Upper lobe of right lung (tissue), 1 donor: ENCODE measurements at places on chromosomes 6 and 20. TPM values are rescaled to one million over a fixed set of nuclear protein-coding genes. Genes with fewer than 3 reads are reported as not detected.

- DNase-seq, result peak; percentile 89
These were observed at the start of gene POU3F2 for GRCh38 chr6:98834060-98835031. POU3F2 (plus strand) TSS chr6:98834574; CDS start chr6:98834874, 300 bp downstream.

DNA sequence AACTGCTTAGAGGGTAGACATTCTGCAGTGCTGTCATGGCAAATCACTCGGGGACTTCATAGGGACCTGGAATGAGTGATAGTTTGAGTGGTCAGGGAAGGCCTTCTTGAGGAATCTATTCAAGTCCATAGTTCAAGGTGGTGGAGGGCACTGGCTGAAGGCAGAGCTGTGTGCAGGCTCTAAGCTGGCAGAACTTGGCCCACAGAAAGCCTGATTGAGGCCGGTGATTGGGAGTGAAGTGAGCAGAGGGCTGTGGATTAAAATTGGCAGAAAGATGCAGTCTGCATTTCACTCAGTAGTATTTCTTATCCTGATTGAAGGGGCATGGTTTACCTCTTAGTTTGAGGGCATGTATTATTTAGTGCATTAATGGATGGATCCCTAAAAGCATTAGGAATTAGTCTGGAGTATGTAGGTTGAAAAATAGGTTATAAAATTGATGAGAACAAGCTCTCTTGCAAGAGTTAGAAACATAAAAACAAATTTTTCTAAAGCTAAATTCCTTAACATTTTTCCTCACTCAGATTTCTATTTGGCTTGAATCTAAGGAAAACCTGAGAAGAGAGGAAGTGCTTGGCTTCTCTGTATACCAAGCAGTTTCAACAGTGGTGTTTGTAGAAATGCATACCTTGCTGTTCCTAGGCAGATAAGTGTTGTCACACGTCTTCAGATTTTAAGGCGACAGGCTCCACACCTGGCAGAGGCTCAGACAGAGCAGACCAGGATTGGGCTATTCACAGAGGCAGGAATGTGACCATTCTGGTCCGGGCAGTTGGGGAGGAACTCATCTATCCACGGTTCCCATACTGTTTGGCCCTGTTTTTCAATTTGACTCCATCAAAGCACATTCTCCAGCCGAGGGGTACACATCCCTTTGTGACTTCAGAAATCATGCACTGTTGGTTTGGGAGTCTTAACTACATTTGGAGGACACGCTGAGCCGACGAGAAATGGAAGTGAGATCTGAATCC is 45.2 kb downstream of the UTRN start:
- peak; percentile 87 for DNase-seq

CAGE1 gene
- not detected for total RNA-seq

- DNase-seq, result no peak
These were observed 50.1 kb downstream of the PKIB start for GRCh38 chr6:122660296-122660695.

- DNase-seq, result no peak
These were observed 244.3 kb downstream of the TTLL2 start for GRCh38 chr6:167569041-167569805.

DNA sequence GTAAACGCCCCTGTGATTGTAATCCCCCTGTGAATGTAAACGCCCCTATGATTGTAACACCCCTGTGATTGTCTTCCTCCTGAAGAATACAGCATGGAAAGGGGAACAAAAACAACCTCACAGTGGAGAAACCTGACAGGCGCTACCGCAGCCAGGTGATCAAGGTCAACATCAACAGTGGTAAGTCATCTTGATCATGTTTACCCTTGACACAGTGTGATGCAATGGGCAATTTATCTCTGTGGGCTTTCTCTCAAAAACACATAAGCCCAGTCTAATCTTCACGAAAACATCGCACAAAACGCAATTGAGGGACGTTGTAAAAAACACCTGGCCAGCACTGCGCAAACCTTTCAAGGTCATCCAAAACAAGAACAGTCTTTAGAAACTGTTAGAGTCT is 277.2 kb downstream of the PRKN start:
- DNase-seq, result no peak

CGA gene
- total RNA-seq, result not detected

DNA sequence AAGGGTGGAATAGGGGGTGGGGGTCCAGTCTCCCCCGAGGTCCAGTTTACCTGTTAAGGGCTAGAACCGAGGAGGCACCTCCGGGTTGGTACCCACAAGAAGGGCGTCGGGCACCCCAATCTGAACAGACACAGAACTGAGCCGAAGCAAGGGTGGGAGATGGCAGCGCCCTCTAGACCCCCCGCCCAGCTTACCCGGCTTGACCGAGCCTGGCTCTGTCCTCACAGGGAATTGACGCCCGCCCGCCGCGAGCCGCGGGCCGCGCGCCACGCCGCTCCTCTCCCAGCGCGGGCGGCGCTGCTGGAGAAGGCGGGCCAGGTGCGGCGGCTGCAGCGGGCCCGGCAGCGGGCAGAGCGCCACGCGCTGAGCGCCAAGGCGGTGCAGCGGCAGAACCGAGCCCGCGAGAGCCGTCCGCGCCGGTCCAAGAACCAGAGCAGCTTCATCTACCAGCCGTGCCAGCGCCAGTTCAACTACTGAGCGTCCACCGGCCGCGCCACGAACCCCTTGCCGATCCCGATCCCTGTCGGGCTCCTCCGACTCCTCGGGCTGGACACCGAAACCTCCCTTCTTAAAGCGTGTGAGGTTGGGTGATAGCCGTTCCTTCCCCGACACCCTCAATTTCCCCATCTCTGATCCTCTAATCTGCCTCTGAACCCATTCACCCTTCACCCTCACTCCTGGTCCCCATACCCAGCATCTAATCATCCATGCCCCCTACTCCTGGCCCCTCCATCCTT is 5.9 kb downstream of the TP53INP2 start:
- peak; percentile 92 for DNase-seq

DNA sequence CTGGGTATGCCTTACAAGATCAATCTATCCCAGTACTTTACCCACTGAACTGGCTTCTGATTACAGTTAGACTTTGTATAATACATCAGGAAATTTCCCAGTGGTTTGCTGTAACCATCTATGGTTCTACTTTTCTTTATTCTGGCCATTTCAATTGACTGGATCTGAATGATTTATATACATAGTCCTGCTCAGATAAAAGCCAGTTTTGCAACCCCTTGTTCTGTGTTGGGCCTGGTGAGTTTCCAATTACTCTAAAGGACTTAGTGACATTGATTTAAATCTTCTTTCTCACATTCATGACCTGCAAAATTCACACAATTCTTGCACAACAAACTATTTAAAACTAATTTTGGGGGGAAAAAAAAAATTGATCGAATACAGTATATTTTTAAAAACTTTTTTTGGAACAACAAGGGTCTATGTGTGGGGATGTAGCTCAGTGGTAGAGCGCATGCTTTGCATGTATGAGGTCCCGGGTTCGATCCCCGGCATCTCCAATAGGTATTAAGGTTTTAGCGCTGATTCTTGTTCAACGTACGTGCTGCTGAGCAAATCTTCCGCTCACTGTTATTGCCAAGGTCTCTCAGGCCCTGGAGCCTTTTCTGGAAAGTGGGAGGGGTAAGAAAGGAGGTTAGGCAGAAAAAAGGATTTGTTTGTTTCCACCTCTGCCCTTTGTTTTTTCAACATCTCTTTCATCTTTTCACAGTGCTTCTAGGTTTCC is 117.5 kb downstream of the GPX5 start:
- DNase-seq, result no peak

GRCh38 chr6:169229615-169230321 is 23.9 kb downstream of the THBS2 start:
- no peak for DNase-seq

SAMD5 gene
- 19.6 TPM for total RNA-seq

GRCh38 chr6:45714741-45715507 is 300.7 kb downstream of the CLIC5 start:
- no peak for DNase-seq

GRCh38 chr6:32153564-32154513 is at the start of gene PPT2:
PPT2 (plus strand) TSS chr6:32154141; CDS start chr6:32154595, 454 bp downstream.
- peak; percentile 83 for DNase-seq

CST4 gene
- not detected for total RNA-seq

DNA sequence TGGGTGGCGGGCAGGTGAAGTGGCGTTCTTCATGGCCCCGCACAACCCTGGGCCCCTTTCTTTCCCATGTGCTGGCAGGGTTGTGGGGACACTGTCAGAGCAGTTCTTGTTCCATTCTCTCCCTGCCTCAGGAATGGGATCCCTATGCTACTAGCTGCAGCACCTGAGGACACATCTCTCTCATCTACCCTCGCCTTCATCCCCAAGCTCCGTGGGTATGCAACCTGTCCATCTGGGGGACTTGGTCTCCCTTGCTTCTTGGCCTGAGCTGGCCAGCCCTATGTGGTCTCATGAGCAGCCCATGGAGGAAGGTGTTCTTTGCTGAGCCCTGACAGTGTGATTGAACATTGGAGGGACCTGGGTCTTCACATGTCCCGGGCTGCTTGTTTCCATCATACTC is 24.2 kb downstream of the CST9L start:
- no peak for DNase-seq

DNA sequence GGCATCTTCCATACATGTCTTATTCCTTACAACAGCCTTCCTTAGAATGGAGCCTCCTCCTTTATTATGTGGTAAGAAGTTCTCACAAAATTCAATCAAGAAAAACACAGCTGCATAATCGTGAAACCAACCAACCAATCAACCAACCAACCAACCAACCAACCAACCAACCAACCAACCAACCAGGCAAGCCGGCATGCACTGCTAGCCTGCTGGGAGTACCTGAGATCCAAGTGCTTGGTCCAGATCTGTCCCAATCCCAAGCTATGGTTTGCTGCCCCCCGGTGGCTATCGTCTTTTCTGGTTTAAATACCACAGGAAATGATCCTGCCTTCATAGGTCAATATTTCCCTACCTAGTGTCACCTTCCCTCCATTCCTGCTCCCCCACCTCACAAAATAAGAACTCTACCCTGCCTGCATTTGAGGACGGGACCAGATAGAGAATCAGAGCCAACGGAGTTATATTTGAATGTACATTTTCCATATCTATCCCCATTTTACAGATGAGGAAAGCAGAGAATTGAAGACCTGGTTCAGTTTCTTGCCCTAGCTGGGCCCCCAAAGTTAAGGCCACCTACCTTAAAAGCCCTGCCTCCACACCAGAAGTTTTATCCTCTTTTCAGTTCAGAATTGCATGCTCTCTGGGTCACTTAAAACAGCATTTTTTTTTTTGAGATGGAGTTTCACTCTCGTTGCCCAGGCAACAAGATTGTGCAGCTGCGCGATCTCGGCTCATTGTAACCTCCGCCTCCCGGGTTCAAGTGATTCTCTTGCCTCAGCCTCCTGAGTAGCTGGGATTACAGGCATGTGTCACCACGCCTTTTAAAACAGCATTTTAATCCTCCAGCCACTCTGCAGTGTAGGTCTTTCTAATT is 27.1 kb downstream of the RAB44 start:
- DNase-seq, result peak; percentile 84

GRCh38 chr6:32954986-32955802 is 2.3 kb upstream of the HLA-DMA start:
- no peak for DNase-seq

DNA sequence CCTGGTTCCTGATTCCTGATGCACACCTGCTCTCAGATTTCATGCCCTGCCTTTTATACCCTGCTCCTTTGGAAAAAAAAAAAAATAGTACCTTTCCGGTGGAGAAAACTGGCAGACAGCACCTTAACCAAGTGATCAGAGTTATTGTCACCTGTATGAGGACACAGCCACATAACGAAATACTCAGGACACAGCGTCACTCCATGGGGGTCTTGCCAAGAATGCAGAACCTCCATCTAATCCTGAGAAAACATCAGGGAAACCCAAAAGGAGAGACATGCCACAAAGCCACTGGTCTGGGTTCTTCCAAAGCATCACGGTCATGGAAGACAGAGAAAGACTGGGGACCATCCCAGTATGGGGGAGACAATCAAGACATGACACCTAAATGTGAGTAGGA is 29.1 kb downstream of the BFSP1 start:
- no peak for DNase-seq

SPATS1 gene
- total RNA-seq, result not detected

GRCh38 chr6:67184405-67184804 is 1450.7 kb upstream of the ADGRB3 start:
- DNase-seq, result no peak

- no peak for DNase-seq
These were observed 13.4 kb upstream of the MAPK13 start for GRCh38 chr6:36116943-36117342.

- peak; percentile 46 for DNase-seq
These were observed 32.0 kb upstream of the CST7 start for GRCh38 chr20:24917056-24917455.

NNAT gene
- 0.43 TPM for total RNA-seq
